AG10803 (cell line): ENCODE measurements at places on chromosomes 16 and 17.

GRCh38 chr16:46883690-46884512 is at the start of gene GPT2:
GPT2 (plus strand) TSS chr16:46884362; CDS start chr16:46884716, 354 bp downstream.
- DNase-seq: peak; percentile 95

DNA sequence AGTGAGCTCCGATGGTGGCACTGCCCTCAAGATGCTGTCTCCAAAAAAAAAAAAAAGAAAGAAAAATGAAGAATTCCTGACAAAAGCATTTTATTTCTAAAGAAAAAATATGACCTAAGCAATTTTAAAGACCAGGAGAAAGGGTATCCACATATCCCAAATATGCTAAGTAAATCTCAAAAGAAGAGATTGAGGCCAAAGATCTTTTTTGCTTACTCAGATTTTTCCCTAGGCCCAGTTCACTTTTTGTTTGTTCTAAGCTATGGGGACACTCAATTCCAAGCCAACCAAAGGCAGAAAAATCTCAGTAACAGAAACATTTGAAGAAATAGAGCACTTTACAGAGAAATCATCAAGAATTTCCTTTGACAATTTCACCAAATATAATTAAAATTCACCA is 150.8 kb downstream of the SOX9 start:
- no peak for DNase-seq

DNA sequence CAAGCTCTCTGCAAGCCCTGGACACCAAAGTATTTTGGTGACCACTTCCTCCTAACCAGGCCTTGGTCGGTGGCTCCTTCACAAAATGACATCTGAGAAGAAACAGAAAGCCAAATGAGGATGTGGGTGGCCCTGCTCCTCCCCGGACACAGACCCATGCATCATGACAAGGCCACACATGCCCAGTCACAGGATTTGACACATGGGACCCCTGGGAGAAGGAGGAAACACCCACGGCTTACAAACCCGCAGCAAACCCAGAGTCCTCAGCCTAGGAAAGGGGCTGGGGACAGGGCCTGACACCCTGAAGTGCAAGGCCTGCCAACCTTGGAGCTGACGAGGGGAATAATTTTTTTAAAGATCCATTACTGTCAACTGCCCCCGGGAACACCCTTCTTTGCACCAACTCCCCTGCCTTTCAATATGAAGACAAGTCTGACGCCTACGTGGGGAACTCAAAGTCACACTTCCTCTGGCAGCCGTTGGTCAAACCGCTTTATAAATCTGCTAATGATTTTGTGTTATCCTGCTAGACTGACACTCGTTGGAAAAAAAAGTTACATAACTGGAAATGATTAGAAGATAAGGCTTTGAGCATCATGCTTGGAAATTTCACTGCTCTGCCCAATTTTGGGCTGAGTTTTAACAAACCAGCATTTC is 41.3 kb downstream of the GAS7 start:
- no peak for DNase-seq

GRCh38 chr16:56436258-56436657 is 10.9 kb upstream of the AMFR start:
- DNase-seq: no peak

- DNase-seq: no peak
Measured at GRCh38 chr16:48919791-48920190, 309.8 kb upstream of the N4BP1 start.

- no peak for DNase-seq
Measured at GRCh38 chr17:4017377-4017776, 53.1 kb upstream of the ATP2A3 start.
